ENCODE measurements at places on chromosomes 16 and 17. TPM values are rescaled to one million over a fixed set of nuclear protein-coding genes. Genes with fewer than 3 reads are reported as not detected.

GRCh38 chr17:49267912-49268311 lies 37.3 kb upstream of the PHOSPHO1 start:
- no peak overlapping the region for H3K27ac ChIP-seq
- no peak overlapping the region for H3K4me3 ChIP-seq
- H3K4me1 ChIP-seq: peaks cover 8% of the 10 kb centered on the region
- no peaks in the 10 kb centered on the region for H3K36me3 ChIP-seq
- H3K27me3 ChIP-seq: no peaks in the 10 kb centered on the region
- no peak for DNase-seq

DNA sequence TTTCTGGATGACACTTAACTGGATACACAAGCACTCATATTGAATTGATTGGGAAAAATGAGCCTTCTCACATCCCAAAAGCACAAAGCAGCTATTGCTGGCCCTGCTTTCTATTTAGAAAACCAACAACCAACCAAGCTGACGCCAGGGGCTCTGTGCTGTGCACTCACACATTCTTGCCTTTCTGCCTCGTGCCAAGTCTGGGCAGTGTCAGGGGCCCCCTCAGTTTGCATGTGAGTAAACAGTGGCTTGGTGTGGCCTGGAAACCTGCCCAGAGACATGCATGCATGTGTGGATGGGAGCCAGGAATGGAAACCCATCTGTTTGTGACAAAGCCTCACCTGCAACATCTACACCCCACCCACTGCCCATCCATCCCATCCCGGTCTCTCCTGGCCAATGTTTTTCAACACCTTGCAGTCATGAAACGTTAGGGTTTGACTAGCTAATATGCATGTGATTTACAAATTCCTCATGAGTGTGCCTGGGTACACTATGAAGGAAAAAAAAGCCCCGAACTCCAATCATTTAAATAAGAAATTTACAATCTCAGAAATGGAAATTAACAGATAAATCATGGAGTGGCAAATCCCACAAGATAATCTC lies 20.4 kb downstream of the MIEF2 start:
- H3K27ac ChIP-seq: no peak overlapping the region
- H3K27me3 ChIP-seq: no peaks in the 10 kb centered on the region
- peaks cover 48% of the 10 kb centered on the region for H3K36me3 ChIP-seq
- no peak overlapping the region for H3K4me3 ChIP-seq
- DNase-seq: no peak

DNA sequence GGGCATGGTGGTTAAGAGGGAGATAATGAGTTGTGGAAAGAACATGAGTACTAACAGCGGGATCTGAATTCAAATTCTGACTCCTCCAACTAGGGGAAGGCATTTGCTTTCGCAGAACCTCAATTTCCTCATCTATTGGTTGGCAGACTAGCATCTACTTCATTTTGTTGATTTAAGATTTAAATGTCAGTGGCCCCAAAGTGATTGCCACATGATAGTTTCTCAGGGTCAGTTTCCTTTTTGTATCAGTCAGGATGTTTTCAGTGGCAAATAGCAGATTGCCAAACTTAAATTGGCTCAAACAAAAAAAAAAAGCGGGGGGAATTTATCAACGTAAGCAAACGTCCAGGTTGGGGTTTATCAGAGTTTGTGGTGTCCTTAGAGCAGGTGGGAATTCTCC lies 25.1 kb upstream of the NOS2 start:
- peaks cover 14% of the 10 kb centered on the region for H3K27me3 ChIP-seq
- H3K27ac ChIP-seq: no peak overlapping the region
- H3K4me1 ChIP-seq: peaks cover 4% of the 10 kb centered on the region
- no peak overlapping the region for H3K4me3 ChIP-seq

GRCh38 chr17:49760932-49761558 lies 2.9 kb downstream of the FAM117A start:
- H3K27me3 ChIP-seq: no peaks in the 10 kb centered on the region
- peaks cover 16% of the 10 kb centered on the region for H3K4me1 ChIP-seq
- no peaks in the 10 kb centered on the region for H3K36me3 ChIP-seq

The USP43 gene
- polyA plus RNA-seq: 2.5 TPM
